ENCODE measurements at places on chromosomes 2 and 18. TPM values are rescaled to one million over a fixed set of nuclear protein-coding genes. Genes with fewer than 3 reads are reported as not detected.
A peak's percentile ranks its signal among the peaks of the same experiment; 100 is the strongest.

DNA sequence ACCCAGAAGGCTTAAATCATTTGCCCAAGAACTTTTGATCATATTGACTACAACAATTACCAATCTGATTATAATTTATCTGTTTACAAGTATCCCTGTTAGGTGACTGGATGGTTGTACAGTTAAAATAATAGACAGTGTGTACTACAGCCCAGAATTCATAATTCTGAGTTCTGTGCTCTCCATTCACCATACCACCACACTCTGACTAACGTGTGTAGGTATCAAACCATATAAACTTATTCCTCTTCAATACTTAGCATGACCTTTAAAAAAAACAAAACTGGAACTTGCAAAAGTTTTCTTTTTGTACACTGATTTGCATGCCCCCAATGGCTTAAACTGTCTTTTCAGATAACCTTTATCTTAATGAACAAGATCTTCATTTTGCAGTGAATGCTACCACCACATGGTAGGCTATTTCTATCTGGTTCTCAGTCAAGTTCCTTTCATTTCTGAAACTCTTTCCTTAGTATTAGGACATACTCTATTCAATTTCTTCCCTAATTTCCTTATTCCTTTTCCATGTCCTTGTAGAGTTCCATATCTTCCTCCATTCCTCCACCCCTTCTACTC, 50.9 kb downstream of the SOS1 start:
- no peak overlapping the region for H3K4me3 ChIP-seq
- no peaks in the 10 kb centered on the region for H3K4me1 ChIP-seq
- no peaks in the 10 kb centered on the region for H3K36me3 ChIP-seq
- no peak for DNase-seq

DNA sequence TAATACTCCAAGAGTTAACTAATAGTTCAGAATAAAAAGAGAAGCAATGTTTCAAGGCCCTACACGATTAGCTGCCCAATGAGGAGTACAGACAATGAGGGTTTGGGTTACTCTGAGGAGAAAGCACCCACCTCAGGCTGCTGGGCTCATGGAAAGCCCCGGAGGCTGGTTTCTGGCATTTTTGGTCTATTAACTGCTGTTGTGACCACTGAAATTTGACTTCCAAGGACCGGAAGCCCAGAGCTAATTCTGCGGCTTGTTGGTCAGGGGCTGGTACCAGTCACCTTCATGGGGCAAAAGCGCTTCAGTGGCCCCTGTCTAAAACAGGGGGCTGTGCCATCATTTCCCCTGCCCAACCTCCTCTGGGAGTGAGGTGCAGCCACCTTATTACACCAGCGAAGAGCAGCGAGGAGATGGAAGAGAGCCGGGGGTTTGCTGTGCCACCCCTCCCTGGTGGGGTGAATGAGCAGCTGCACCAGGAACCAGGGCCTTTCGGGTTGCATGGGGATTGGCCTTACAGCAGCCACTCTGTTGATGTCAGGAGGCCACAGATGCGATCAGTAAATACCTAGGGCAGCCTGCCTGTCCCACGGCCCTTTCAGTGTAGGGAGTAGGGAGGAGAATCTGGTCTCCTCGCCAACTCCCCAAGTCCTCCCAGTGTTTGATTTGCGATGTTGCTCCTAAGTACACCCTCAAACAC, 131.3 kb downstream of the CELF4 start:
- no peak overlapping the region for H3K27ac ChIP-seq
- H3K4me1 ChIP-seq, result peaks cover 7% of the 10 kb centered on the region
- no peak for DNase-seq
- H3K27me3 ChIP-seq, result no peaks in the 10 kb centered on the region
- no peak overlapping the region for H3K4me3 ChIP-seq

DNA sequence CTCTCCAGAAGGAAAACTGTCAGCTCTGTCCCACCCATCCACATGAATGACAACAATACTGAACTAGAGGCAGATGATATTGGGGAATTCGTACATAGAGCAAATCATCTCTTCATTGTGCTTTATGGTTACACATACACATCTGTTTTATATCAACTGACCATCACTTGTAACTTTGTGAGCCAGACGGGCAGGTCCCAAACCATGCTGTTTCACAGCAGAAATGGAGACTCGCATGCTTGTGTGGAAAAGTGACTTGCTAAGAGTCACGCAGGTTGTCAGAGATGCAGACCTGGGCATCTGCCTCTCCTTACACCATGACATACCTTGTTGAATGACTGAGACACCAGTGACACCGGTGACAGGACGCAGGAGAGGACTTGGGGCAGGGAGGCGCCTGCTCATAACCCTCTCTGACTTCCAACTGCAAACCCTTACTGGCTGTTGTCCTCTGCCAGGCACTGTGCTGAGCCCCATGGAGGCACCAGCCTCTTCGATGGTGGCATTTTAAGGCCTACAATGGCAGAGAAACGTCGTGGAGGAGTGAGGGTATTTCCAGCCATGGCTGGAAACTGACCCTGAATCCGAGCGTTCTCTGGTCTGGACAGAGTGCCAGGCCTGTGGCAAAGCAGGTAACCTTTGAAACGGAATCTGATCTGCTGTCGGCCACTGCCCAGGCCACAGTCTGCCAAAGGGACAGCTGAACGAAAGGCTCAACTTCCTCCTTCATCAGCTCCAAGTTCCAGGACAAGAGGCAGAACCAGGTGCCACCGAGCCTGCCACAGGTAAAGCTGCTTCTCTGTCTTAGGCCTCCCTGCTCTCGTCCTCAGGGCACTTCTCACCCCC, 26.9 kb upstream of the ROCK2 start:
- H3K4me3 ChIP-seq, result no peak overlapping the region
- no peaks in the 10 kb centered on the region for H3K27me3 ChIP-seq
- peaks cover 14% of the 10 kb centered on the region for H3K4me1 ChIP-seq
- DNase-seq, result no peak
- no peaks in the 10 kb centered on the region for H3K36me3 ChIP-seq

DNA sequence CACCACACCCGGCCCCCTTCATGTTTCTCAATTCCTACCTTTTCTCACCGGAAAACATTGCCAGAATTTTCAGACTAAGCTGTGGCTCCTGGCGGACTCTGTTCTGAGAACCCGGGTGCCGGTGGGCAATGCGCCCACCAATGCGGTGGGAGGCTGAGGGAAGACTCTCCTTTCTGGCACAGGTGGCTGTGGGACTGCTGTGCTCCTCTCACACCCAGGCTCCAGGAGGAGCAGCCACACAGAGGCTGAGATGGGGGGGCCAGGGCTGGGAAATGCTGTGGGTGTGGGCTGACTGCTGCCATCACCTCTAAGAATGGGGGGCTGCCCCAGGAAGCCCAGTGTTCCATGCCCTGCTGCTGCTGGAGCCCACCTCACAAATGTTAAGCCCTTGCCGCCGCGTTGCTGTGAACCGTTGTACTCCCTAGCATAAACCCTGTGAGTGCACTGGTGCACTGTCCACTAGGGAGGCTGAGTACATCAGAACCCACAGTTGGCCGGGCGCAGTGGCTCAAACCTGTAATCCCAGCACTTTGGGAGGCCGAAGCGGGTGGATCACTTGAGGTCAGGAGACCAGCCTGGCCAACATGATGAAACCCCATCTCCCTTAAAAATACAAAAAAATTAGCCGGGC, 152.6 kb downstream of the LDLRAD4 start:
- H3K27me3 ChIP-seq, result no peaks in the 10 kb centered on the region
- H3K36me3 ChIP-seq, result peaks cover 13% of the 10 kb centered on the region
- no peak overlapping the region for H3K27ac ChIP-seq
- H3K4me1 ChIP-seq, result peaks cover 54% of the 10 kb centered on the region
- DNase-seq, result no peak
- H3K4me3 ChIP-seq, result no peak overlapping the region

DNA sequence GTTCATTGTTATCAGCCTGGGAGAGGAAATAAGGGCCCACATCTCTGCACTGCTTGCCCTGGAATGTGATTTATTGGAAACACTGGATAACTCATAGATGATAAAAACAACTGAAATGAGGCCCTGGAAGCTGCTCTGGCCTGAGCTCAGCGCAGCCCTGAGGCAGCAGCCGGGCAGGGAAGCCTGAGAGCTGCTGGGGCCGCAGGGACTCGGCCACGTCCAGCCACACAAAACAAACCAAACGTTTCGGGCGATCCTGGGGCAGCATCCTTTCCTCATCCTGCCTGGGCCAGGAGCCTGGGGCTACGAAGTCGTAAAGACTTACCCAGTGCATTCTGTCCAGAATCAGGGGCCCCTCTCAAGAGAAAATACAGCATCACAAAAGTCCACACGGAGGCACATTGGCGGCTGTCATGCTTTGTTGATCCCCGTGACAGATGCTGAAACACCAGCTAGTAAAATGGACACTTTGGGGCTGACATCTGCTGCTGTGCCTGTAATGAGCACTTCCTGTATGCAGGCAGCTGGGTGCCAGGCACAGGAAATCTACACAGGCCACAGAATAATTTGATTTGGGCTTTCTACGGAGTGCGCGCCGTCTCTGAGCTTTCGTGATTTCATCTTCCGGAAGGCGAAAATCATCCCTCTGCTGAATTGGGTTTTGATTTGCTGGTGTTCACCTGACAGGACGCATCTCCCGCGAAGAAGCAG, 250.6 kb downstream of the EIPR1 start:
- no peaks in the 10 kb centered on the region for H3K36me3 ChIP-seq
- H3K27ac ChIP-seq, result no peak overlapping the region
- DNase-seq, result no peak
- H3K4me1 ChIP-seq, result peaks cover 34% of the 10 kb centered on the region
- no peak overlapping the region for H3K4me3 ChIP-seq
- H3K27me3 ChIP-seq, result peaks cover 6% of the 10 kb centered on the region

DNA sequence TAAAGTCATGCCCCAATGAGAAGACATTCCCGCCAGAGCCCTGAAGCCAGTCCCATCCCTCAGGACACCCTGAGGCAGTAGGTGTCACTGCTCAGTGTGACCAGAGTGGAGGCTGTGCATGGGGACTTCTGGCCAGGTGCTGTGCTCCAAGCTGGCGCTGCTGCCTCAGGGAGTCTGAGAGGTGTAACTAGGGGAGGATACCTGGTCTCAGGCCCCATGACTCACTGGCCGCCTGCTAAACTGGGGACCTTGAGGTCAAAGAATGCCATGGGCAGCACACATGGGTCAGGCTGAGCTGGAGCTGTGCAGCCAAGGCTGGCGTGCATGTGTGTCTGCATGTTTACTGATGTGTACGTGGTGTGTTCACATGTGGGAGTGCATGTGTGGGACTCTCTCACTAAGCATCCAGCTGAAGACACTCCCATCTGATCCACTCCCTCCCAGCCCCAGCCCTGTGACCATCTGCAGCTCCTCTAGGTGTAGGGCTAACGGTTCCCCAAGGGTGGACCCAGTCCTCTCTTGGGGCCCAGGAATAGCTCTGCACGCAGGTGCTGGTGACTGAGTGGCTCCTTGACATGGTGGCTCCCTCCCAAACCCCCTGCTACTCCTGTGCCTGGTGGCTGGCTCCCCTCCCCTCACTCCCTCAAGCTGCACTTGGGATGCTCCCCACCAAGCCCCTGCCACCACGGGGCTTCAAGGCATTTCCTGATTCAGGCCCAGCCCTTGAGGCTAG, 16.5 kb downstream of the HS6ST1 start:
- H3K27ac ChIP-seq, result no peak overlapping the region
- no peaks in the 10 kb centered on the region for H3K27me3 ChIP-seq
- H3K36me3 ChIP-seq, result peaks cover 16% of the 10 kb centered on the region
- H3K4me1 ChIP-seq, result no peaks in the 10 kb centered on the region

- H3K27me3 ChIP-seq, result no peaks in the 10 kb centered on the region
- no peak overlapping the region for H3K4me3 ChIP-seq
- H3K27ac ChIP-seq, result no peak overlapping the region
These were observed 159.1 kb downstream of the DOCK10 start for GRCh38 chr2:224883172-224883516.

- H3K4me1 ChIP-seq, result peaks cover 3% of the 10 kb centered on the region
- no peaks in the 10 kb centered on the region for H3K27me3 ChIP-seq
- peaks cover 6% of the 10 kb centered on the region for H3K36me3 ChIP-seq
- peak; percentile 28 for DNase-seq
- no peak overlapping the region for H3K27ac ChIP-seq
- no peak overlapping the region for H3K4me3 ChIP-seq
These were observed 59.2 kb downstream of the SMAD2 start for GRCh38 chr18:47871288-47871687.

The CAPN14 gene
- 0.52 TPM for total RNA-seq

- no peaks in the 10 kb centered on the region for H3K36me3 ChIP-seq
- peak; percentile 65 for DNase-seq
- H3K4me3 ChIP-seq, result peak overlapping the region; percentile 23
- H3K4me1 ChIP-seq, result peaks cover 14% of the 10 kb centered on the region
- no peaks in the 10 kb centered on the region for H3K27me3 ChIP-seq
- H3K27ac ChIP-seq, result peak overlapping the region; percentile 85
These were observed 27.0 kb upstream of the MGAT4A start for GRCh38 chr2:98757904-98758421.

GRCh38 chr2:138600732-138601457, 99.3 kb downstream of the SPOPL start:
- H3K27ac ChIP-seq, result no peak overlapping the region
- no peaks in the 10 kb centered on the region for H3K36me3 ChIP-seq
- DNase-seq, result no peak
- no peaks in the 10 kb centered on the region for H3K27me3 ChIP-seq
- no peaks in the 10 kb centered on the region for H3K4me1 ChIP-seq

DNA sequence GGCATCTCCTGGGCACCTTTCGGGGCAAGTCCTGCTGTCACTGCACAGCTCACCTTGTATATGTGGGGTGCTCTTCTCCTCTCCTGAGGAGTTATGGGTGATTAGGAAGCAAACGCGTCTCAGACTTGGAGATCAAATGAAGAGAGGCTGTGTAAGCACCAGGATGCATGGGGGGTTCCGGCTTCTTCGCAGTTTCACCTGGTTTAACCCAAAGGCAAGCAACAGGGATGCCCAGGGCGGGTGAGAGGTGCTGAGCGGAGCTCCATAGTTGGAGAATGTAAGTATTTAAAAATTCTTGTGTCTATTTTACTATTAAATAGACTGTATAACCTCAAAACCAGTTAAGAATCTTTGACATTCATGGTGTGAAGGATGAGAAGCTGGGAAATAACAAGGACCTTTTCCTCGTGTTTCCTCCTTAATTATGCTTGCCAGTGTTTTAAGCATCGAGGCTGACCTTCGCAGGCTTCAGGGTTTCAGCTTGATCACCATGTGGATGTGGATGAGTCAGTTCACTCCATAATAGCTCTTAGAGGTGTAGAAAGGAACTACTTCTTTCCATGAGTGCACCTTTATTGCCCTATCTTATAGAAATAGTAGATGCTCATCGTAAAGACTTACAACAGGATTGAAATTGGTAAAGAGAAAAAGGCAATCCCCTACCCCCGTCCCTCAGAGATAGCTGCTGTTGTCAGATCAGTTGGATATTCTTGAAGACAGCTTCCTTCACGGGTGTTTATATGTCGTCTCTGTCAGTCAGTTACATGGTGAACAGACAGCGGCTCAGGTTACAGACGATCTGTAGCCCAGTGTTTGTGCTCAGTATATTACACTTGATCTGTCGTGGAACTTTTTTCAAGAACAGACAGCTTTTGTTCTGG, 201.1 kb downstream of the AGAP1 start:
- peaks cover 2% of the 10 kb centered on the region for H3K27me3 ChIP-seq
- H3K4me3 ChIP-seq, result no peak overlapping the region
- H3K36me3 ChIP-seq, result no peaks in the 10 kb centered on the region
- H3K27ac ChIP-seq, result no peak overlapping the region

Data from thymus (tissue), 14 donors.